Stomach (tissue), 19 donors: ENCODE measurements at places on chromosomes 6 and 20.

GRCh38 chr6:163391985-163392384 is 22.5 kb upstream of the QKI start:
- no peak overlapping the region for H3K27ac ChIP-seq
- H3K4me1 ChIP-seq = peaks cover 9% of the 10 kb centered on the region

GRCh38 chr6:5403609-5404008 is 142.3 kb downstream of the FARS2 start:
- H3K4me1 ChIP-seq = no peaks in the 10 kb centered on the region
- DNase-seq = no peak
- H3K27me3 ChIP-seq = no peaks in the 10 kb centered on the region
- no peak overlapping the region for H3K27ac ChIP-seq

- no peaks in the 10 kb centered on the region for H3K27me3 ChIP-seq
- no peak overlapping the region for H3K27ac ChIP-seq
- DNase-seq = no peak
- no peaks in the 10 kb centered on the region for H3K4me1 ChIP-seq
- H3K4me3 ChIP-seq = no peak overlapping the region
Measured at GRCh38 chr6:137286916-137287315, 67.7 kb upstream of the IFNGR1 start.

GRCh38 chr6:15355683-15356099 is 109.8 kb downstream of the JARID2 start:
- H3K4me3 ChIP-seq = no peak overlapping the region
- DNase-seq = peak; percentile 45
- H3K27me3 ChIP-seq = no peaks in the 10 kb centered on the region
- peaks cover 16% of the 10 kb centered on the region for H3K4me1 ChIP-seq
- H3K36me3 ChIP-seq = no peaks in the 10 kb centered on the region

DNA sequence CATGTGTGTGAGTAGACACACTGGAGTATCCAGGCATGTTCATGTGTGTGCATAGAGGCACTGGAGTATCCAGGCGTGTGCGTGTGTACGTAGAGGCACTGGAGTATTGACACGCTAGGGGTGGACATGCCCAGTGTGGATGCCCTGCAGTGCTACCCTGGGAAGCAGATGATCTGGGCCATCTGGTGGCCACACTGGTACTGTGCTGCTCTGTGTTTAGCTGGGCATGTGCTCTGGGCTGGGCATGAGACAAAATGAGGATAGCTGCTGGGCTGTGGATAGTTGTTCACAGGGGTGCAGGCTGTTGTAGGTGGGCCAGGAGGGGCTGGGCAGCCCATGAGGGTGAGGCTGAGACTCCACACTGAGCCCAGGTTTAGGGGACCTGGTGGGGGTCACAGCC is 24.0 kb upstream of the NPBWR2 start:
- no peaks in the 10 kb centered on the region for H3K27me3 ChIP-seq
- DNase-seq = no peak
- no peaks in the 10 kb centered on the region for H3K4me1 ChIP-seq
- no peak overlapping the region for H3K4me3 ChIP-seq
- H3K36me3 ChIP-seq = no peaks in the 10 kb centered on the region
- no peak overlapping the region for H3K27ac ChIP-seq

- no peaks in the 10 kb centered on the region for H3K27me3 ChIP-seq
- peaks cover 42% of the 10 kb centered on the region for H3K4me1 ChIP-seq
- H3K4me3 ChIP-seq = no peak overlapping the region
Measured at GRCh38 chr6:30840084-30840934, 44.0 kb upstream of the DDR1 start.
